ENCODE measurements at places on chromosomes 4 and X.

GRCh38 chr4:48778431-48779094, 1.5 kb downstream of the FRYL start:
- DNase-seq, result peak; percentile 34

GRCh38 chr4:184978211-184978610, 40.1 kb upstream of the HELT start:
- DNase-seq, result no peak

- DNase-seq, result no peak
Measured at GRCh38 chr4:188396037-188396436, 256.8 kb downstream of the TRIML1 start.

GRCh38 chrX:10089378-10089795, 67.4 kb upstream of the CLCN4 start:
- DNase-seq, result no peak

DNA sequence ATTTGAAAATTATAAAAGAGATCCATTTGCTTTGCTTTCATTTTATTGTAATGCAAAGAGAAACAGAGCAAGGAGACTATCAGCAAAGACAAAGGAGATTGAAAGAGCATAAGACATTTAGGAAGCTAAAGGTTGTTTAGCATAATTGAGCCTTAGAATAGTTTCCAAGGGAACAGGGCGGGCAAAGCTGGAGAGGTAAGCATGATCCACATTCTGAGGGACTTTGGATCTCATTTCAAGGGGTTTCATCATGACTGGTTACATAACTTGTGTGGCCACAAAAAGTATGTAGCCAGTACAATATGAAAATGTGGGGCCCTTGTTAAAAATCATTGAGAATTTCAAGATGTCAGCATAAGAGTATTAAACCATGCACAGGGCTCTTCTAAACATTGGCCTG, 406.5 kb downstream of the RPA4 start:
- DNase-seq, result no peak

DNA sequence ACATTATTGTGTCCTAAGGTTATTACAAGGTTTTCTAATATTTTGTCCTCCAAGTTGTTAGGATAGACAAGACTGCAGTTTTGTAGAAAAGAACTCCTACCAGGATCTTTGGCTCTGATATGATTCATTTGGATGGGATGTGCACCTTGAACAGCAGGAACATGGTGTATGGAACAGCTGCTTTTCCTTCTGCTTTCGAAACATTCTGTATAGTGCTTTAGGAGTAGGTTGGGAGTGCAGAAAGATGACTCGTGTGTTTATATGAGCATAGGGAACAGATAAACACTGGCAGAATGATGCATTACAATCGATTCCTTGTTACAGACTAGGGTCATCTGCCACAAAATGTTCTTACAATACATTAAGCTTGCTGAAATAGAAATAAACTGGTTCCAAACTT, 790.1 kb downstream of the DMD start:
- no peak for DNase-seq

- no peak for DNase-seq
Measured at GRCh38 chr4:42626629-42627146, 30.2 kb downstream of the ATP8A1 start.

GRCh38 chr4:115883231-115883630, 769.8 kb upstream of the NDST4 start:
- no peak for DNase-seq

- DNase-seq, result no peak
Measured at GRCh38 chr4:125739760-125740159, 425.0 kb downstream of the FAT4 start.

Data from kidney glomerular epithelial cell (primary cell).